ENCODE measurements at places on chromosomes 2 and 18.

DNA sequence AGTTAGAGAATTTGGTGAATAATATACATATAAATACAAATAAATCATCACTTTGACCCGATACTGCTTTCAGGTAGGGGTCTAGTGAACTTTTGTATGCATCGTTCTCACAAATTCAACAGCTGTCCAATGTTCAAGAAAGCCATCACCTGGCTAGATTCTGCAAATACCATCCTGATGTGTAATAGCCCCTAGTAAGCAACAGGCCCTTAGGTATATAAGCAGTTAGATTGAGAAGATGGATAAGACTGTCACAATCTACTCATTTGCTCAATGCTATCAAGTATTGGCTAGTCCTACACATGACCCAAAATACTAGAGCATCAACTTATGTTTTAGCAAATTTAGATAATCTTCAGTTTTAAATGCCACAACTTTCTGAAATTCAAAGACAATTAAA lies 20.7 kb upstream of the DSG1 start:
- no peaks in the 10 kb centered on the region for H3K27me3 ChIP-seq
- H3K27ac ChIP-seq: no peak overlapping the region
- DNase-seq: no peak
- H3K4me3 ChIP-seq: no peak overlapping the region
- no peaks in the 10 kb centered on the region for H3K4me1 ChIP-seq
- no peaks in the 10 kb centered on the region for H3K36me3 ChIP-seq

- H3K27ac ChIP-seq: no peak overlapping the region
- no peaks in the 10 kb centered on the region for H3K27me3 ChIP-seq
- H3K4me1 ChIP-seq: no peaks in the 10 kb centered on the region
- no peaks in the 10 kb centered on the region for H3K36me3 ChIP-seq
- no peak for DNase-seq
- H3K4me3 ChIP-seq: no peak overlapping the region
Observed at GRCh38 chr2:224347176-224348051, 54.5 kb downstream of the FAM124B start.

DNA sequence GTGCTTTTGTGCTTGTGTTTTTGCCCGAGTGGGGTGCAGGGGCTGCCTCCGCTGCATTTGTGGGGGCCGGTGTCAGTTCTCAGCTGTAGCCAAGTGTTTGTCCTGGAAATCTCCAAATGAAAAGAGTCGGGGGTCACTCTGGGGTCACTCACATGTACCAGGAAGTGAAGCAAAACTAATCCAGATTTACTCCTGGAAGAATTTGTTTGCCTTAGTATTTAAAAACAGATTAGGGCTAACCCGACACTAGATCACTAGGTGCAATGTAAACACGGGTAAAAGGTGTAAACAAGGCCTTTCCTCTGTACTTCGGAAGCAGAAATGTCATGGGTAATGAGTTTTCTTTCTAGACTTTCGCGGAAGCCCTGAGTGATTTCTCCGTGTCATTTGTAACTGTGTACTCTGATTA lies 50.3 kb downstream of the GBX2 start:
- no peaks in the 10 kb centered on the region for H3K36me3 ChIP-seq
- H3K4me3 ChIP-seq: no peak overlapping the region
- peaks cover 16% of the 10 kb centered on the region for H3K27me3 ChIP-seq
- no peak for DNase-seq
- no peak overlapping the region for H3K27ac ChIP-seq

DNA sequence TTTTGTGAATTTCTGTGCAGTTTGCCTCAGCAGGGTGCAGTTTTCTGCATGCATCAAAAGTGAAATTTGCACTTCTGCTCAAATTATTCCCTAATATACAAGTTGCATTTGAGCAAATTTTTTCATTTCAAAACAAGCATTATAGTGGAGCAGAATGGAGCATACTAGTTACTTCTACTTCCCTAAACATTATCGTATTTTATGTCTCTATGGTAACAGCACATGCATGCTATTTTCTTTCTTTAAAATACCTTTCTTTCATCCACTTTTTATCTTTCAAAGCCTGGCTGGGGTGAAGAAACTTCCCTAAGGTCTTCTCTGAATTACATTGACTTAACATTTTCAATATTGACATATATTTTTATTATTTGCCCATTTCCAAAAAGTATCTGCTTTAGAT lies 11.2 kb downstream of the RHBDD1 start:
- no peaks in the 10 kb centered on the region for H3K27me3 ChIP-seq
- H3K4me1 ChIP-seq: peaks cover 46% of the 10 kb centered on the region
- peaks cover 23% of the 10 kb centered on the region for H3K36me3 ChIP-seq
- no peak overlapping the region for H3K27ac ChIP-seq

GRCh38 chr2:73260338-73260984 lies 23.8 kb downstream of the FBXO41 start:
- DNase-seq: peak; percentile 25
- H3K4me1 ChIP-seq: no peaks in the 10 kb centered on the region
- H3K4me3 ChIP-seq: no peak overlapping the region
- H3K36me3 ChIP-seq: peaks cover 15% of the 10 kb centered on the region
- no peaks in the 10 kb centered on the region for H3K27me3 ChIP-seq
- no peak overlapping the region for H3K27ac ChIP-seq

DNA sequence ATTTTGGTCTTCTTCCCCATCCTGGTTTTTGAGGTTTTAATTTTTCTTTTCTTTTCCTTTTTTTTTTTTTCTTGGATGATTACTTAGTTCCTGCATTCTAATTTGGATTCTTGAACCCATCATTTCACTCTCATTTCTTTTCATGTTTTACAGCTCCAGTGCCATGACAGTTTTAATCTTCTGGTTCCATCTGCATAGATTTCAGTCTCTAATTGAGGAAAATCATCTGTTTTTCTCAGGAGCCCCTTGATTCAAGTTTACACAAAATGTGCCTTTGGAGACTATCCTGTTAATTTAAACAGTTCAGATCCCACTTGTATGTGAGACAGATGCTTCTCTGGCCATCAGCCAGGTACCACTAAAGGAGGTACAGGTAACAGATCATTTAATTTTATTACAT lies 379.9 kb downstream of the PIK3C3 start:
- no peak overlapping the region for H3K4me3 ChIP-seq
- no peak overlapping the region for H3K27ac ChIP-seq
- H3K27me3 ChIP-seq: no peaks in the 10 kb centered on the region

- no peaks in the 10 kb centered on the region for H3K27me3 ChIP-seq
- H3K4me1 ChIP-seq: no peaks in the 10 kb centered on the region
- no peak for DNase-seq
- no peaks in the 10 kb centered on the region for H3K36me3 ChIP-seq
- no peak overlapping the region for H3K27ac ChIP-seq
- no peak overlapping the region for H3K4me3 ChIP-seq
Observed at GRCh38 chr2:137644731-137645130, 319.5 kb upstream of the HNMT start.

DNA sequence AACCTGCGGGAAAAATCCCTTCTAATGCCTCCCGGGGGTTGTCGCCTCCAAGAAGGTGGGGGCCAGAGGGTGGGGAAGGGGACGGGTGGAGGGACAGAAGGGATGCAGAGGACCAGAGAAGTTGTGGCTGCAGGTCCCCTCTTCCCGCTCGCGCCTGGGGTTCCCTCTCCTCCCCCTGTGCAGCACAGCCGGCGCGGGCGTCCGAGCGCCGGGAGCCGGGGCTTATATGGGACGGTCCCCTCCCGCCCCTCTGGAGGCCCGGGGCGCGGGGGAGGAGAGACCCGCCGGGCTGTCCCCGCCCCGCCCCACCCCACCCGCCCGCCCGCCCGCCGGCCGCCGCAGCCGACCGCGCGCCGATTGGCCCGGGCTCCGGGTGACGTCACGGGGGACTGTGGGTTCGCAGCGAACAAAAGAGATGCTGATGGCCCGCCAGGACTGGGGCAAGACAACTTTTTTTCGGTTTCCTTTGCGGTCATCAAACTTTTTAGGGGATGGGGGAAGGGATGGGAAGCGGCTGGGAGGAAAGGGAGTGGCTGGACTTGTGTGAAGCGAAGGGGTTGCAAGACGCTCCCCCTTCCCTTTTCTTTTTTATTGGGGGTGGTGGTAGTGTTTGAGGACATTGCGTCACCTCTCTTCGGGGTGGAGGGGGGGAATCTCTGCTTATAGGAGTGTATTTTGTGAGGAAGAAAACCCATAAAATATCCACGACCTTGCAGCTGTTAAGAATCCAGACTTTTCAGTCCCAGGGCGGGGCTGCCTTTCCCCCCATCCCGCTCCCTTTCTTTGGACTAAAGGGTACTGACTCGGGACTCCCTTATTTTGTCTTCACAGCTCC lies at the start of gene FN1:
TSS of gene FN1 (minus strand) at position 199 of the 835 bp plus-strand sequence. CDS start 266 bp downstream, outside the sequence.
- peak; percentile 64 for DNase-seq
- no peak within 1 kb of the TSS for H3K27ac ChIP-seq
- peaks cover 19% of the 10 kb centered on the region for H3K4me1 ChIP-seq
- peaks cover 50% of the 10 kb centered on the region for H3K27me3 ChIP-seq

GRCh38 chr2:62826953-62827675 lies 121.6 kb downstream of the EHBP1 start:
- H3K27ac ChIP-seq: no peak overlapping the region
- no peak for DNase-seq
- H3K4me1 ChIP-seq: peaks cover 7% of the 10 kb centered on the region
- no peaks in the 10 kb centered on the region for H3K27me3 ChIP-seq
- no peak overlapping the region for H3K4me3 ChIP-seq
- H3K36me3 ChIP-seq: peaks cover 41% of the 10 kb centered on the region

GRCh38 chr18:67636597-67637385 lies 120.3 kb upstream of the DSEL start:
- H3K27ac ChIP-seq: no peak overlapping the region
- DNase-seq: no peak
- H3K36me3 ChIP-seq: no peaks in the 10 kb centered on the region
- H3K4me3 ChIP-seq: no peak overlapping the region

- H3K36me3 ChIP-seq: no peaks in the 10 kb centered on the region
- H3K27ac ChIP-seq: no peak overlapping the region
- peaks cover 28% of the 10 kb centered on the region for H3K27me3 ChIP-seq
Observed at GRCh38 chr18:50131591-50131990, 63.4 kb downstream of the MYO5B start.

DNA sequence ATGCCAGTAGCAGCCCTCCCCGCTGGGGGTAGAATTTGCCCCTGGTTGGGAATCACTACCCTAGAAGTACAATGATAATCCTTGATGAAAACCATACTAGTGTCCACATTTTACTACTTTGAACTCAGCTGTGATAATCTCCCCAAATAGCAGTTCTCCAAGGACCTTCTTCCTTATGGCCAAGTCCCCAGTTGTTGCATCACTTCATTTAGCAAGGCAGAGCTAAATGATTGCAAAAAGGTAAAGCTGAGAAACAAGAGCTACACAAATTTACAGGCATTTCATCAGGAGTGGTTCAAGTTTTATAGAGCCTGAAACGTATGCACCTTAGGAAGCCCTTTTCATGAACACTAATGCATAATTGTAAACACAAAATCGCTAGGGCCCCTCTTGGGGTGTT lies 44.9 kb upstream of the REL start:
- peaks cover 43% of the 10 kb centered on the region for H3K4me1 ChIP-seq
- H3K27ac ChIP-seq: no peak overlapping the region
- no peak for DNase-seq
- no peak overlapping the region for H3K4me3 ChIP-seq
- no peaks in the 10 kb centered on the region for H3K27me3 ChIP-seq

DNA sequence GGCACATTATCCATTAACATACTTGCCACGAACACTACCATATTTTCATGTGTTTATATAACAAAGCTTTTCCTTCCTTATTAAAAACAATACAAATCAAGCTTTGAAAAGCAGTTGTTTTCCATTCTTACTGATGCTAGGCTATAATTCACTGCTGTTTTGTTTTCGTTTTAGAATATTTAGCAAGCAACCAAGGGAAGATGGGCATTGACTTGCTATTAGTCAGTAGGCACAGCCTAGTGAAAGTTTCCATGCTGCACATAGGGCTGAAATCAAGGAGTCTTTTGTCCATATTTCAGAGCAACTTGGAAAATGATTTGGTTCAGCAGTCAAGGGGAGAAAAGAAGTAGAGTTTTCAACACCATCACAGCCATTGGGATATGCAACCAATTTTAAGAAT lies 31.3 kb downstream of the BCL2 start:
- H3K4me3 ChIP-seq: no peak overlapping the region
- no peak overlapping the region for H3K27ac ChIP-seq
- no peaks in the 10 kb centered on the region for H3K27me3 ChIP-seq
- peaks cover 43% of the 10 kb centered on the region for H3K36me3 ChIP-seq

- no peak for DNase-seq
- H3K27ac ChIP-seq: no peak overlapping the region
- no peak overlapping the region for H3K4me3 ChIP-seq
- H3K27me3 ChIP-seq: peaks cover 5% of the 10 kb centered on the region
Observed at GRCh38 chr2:235921508-235922191, 246.5 kb downstream of the GBX2 start.

DNA sequence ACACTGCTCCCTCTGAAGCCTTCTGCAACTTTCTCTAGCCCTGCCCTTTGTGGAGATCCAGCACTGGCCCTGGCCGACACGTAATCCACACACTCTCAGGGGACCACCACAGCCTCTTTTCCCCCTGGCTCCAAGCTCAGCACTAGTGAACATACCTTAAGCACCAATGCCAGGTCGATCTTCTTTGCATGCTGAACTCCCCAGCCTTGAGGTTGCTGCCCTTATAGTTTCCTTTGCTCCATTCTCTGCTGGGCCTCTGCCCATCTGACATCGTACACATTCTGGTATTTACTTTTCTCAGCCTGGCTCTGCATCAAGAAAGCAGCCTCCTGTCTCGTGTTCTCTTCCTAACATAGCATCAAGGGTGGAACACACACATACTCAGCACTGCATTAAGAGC lies 361.5 kb downstream of the LPIN1 start:
- H3K27ac ChIP-seq: no peak overlapping the region
- peaks cover 37% of the 10 kb centered on the region for H3K4me1 ChIP-seq
- H3K4me3 ChIP-seq: no peak overlapping the region
- H3K36me3 ChIP-seq: no peaks in the 10 kb centered on the region
- no peaks in the 10 kb centered on the region for H3K27me3 ChIP-seq

- H3K27me3 ChIP-seq: no peaks in the 10 kb centered on the region
- peaks cover 3% of the 10 kb centered on the region for H3K4me1 ChIP-seq
- peaks cover 4% of the 10 kb centered on the region for H3K36me3 ChIP-seq
- H3K27ac ChIP-seq: no peak overlapping the region
Observed at GRCh38 chr2:223829128-223829527, 8.3 kb downstream of the AP1S3 start.

DNA sequence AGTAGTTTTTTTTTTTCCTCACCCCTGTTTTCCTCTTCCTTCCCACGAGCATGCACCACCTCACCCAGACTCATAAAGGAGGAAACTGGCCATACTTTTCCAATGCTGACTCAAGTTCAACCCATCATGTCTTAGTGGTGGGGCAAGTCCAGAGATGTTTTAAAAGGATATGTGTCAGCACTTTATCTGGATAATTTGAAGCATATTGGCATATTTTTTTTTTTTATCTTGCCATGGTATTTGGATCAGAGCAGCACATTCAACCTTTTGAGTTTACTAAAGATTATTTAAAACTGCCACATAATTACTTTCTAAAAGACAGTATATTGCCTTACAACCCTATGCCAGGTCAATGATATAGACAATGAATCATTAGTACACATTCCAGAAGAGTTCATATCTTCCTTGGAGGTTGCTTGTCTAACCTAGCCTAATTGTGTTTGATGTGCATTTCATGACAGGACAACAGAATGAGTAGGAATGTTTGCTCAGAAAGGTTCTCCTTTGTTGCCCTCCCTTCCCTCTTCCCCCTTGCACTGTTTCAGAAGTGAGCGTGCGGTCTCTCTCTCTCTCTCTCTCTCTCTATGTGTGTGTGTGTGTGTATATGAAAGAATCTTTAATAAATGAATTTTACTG lies 950.7 kb upstream of the FAM98A start:
- H3K36me3 ChIP-seq: no peaks in the 10 kb centered on the region
- no peak overlapping the region for H3K4me3 ChIP-seq
- no peak for DNase-seq
- no peak overlapping the region for H3K27ac ChIP-seq

Measured in activated naive CD4-positive, alpha-beta T cell treated with anti-CD3 and anti-CD28 coated beads for 36 hours (primary cell).